Foreskin melanocyte (primary cell): ENCODE measurements at places on chromosomes 16 and 17.

DNA sequence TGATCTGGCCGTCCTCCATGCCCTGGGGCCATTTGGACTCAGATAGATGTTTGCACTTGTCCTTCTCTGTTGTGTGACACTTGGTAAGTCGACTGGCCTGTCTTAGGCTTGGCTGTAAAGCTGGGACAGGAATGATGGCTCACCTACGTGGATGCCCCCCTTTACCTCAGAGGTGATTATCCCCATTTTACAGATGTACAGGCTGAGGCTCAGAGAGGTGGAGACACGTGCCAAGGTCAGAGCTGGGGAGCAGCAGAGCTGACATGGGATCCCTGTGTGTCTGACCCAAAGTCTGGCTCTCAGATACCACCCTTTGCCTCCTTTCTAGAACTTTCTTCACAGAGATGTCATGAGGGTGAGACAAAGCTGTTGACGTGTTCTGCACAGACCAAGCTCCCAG, 71.3 kb upstream of the CIBAR2 start:
- DNase-seq, result no peak

DNA sequence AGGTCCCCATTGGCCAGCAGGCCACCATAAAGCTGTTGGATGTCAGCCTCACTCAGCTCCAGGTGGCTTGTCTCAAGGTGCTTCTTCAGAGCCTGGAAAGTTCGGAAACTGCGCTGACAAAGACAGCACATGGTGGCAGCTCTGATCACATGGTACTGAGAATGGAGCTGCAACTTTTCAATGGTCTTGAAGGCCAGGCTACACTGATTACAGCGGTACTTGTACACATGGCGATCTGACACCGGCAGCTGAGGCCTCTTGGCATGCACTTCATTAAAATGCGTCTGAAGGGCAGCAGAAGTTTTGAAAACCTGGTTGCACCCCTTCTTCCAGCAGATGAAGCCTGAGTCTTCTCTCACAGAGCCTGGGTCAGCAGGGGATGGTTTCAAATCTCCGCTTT, 249.7 kb downstream of the ZFHX3 start:
- no peak for DNase-seq

DNA sequence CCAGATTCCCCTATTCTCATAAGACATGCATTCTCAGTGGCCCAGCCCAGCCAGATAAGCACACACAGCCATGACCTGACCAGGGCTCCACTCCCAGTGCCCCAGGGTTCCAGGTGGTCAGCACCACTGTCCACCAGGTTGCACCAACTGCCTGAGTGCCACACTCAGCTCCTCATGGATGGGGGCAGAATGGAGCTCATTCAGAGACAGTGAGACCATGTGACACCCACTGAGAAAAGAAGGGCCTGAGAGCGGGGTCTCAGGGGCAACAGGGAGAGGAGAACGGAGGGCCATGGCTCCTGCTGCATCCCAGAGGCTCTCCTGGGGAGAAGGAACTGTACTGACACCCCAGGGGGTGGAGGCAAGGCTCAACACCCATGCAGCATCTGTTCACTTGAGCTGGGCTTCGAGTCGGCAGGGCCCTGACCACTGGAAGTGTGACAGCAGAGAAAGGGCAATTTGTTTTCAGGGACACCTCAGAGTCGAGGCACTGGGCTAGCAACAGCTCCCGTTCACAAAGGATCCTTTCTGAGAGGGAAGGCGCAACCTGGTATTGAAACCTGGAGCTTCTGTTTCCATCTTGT, 18.7 kb upstream of the SLC38A8 start:
- no peak for DNase-seq

DNA sequence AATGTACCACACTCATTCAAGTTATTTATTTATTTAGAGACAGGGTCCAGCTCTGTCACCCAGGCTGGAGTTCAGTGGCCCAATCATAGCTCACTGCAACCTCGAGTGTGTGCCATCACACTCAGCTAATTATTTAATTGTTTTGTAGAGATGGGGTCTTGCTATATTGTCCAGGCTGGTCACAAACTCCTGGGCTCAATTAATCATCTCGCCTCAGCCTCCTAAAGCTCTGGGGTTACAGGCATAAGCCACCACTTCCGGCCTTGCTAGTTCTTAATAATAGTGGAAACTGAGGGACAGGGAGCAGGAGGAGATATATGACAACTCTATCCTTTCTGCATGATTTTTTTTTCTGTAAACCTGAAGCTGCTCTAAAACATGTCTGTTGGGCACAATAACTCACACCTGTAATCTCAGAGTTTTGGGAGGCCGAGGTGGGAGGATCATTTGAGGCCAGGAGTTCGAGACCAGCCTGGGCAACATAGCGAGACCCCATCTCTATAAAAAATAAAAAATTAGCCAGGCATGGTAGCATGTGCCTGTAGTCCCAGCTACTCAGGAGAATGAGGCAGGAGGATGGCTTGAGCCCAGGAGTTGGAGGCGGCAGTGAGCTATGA, 11.7 kb upstream of the EXOC7 start:
- DNase-seq, result no peak

GRCh38 chr17:12911239-12911638, 106.6 kb downstream of the ELAC2 start:
- no peak for DNase-seq

- DNase-seq, result peak; percentile 57
Measured at GRCh38 chr17:30292286-30292858, 628 bp upstream of the BLMH start.

DNA sequence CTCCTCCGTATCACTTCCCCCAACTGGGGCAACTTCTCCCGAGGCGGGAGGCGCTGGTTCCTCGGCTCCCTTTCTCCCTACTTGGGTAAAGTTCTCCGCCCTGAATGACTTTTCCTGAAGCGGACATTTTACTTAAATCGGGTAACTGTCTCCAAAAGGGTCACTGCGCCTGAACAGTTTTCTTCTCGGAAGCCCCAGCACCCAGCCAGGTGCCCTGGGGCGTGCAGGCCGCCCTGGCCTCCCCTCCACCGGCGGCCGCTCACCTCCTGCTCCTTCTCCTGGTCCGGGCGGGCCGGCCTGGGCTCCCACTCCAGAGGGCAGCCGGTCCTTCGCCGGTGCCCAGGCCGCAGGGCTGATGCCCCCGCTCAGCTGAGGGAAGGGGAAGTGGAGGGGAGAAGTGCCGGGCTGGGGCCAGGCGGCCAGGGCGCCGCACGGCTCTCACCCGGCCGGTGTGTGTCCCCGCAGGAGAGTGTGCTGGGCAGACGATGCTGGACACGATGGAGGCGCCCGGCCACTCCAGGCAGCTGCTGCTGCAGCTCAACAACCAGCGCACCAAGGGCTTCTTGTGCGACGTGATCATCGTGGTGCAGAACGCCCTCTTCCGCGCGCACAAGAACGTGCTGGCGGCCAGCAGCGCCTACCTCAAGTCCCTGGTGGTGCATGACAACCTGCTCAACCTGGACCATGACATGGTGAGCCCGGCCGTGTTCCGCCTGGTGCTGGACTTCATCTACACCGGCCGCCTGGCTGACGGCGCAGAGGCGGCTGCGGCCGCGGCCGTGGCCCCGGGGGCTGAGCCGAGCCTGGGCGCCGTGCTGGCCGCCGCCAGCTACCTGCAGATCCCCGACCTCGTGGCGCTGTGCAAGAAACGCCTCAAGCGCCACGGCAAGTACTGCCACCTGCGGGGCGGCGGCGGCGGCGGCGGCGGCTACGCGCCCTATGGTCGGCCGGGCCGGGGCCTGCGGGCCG, 1.6 kb downstream of the HIC1 start:
- no peak for DNase-seq

- no peak for DNase-seq
Measured at GRCh38 chr17:72724267-72724666, 368.2 kb downstream of the SLC39A11 start.

DNA sequence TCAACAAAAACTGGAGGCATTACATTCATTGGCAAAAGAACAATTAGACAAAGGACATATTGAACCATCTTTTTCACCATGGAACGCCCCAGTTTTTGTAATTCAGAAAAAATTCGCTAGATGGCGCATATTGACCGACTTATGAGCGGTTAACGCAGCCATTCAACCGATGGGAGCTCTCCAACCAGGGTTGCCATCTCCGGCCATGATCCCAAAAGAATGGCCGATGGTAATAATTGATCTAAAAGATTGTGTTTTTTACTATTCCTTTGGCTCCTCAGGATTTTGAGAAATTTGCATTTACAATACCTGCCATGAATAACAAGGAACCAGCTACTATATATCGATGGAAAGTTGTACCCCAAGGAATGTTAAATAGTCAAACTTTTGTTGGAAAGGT, 21.4 kb downstream of the ALOX15B start:
- DNase-seq, result peak; percentile 84
